Activated naive CD8-positive, alpha-beta T cell treated with anti-CD3 and anti-CD28 coated beads, Interleukin-2, amount 50 U/mL, for 16 hours (primary cell): ENCODE measurements at places on chromosomes 1 and 21.

DNA sequence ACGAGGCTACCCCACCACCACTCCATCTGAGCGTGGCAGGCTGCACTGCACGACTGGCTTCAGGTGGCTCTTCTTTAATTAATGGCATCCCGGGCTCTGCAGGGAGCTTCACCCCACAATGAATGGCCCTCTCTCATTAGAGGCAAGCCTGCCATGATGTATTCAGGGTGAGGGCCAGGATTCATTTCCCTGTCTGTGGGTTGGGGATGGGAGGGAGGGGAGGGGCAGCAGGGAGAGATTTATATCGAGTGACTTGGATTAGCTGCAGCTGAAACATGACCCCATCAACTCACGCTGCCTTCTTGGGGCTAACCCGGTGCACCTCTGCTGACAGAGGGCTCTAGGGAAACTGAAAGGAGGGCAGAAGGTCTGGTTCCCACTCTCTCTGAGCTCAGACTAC, 54.2 kb downstream of the ERI3 start:
- DNase-seq = no peak

DNA sequence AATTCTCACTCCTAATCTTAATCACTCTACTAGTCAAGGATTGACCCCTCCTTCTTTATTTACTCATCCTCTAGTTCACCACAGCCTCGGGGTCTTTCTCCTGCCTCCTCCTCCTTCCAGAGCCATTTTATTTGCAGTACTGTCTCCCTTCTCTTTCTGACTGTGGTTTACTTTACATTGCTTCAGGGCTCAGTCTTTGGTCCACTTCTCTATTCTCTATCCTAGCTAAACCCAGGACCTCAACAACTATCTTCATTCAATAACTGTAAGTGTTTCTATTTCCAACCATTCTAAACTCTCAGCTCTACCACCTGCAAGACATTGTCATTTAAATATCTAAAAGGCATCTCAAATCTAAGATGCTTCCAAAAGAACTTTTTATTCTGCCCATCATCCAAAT, 493.8 kb downstream of the TTLL7 start:
- no peak for DNase-seq

- no peak for DNase-seq
These were observed 60.4 kb downstream of the MRPS6 start for GRCh38 chr21:34133802-34134201.

DNA sequence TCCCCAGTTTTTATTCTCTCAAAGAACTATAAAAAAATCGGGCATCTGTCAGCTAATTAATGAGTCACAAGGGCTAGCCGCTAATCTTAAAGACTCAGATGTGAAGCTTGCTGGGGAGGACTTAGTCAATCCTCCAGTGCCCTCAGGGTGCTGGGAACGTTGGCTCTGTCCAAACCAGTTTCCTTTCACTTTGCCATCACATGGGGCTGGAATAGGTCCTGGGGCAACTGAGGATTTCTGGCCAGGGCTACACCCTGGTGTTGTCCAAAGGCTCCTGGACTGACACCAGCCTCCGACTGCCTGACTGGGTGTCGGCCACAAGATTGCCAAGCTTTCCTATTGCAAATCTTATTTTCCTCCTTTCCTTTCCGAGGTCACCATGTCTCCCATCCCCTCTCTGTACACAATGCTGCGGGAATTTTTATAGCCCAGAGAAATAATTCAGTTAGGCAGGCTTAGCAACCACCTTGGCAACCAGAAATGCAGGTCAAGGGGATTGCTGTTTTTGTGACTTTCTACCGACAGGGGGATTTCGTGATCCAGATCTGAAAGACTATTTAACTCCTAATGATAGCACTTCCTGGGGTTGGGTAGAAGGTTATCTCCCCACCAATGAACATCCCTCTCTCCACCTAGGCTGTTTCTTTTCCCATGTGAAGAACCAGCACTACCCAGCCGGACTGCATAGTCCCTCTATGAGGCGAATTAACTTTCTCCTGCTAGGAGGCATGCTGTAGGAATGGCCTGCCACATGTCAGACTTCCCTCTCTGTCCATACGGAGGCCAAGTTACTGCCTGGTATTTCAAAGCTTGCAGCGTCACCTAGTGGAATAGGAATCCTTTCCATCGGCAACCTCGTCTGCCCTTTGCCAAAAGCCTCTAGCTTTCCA, 29.9 kb upstream of the CTBS start:
- no peak for DNase-seq

DNA sequence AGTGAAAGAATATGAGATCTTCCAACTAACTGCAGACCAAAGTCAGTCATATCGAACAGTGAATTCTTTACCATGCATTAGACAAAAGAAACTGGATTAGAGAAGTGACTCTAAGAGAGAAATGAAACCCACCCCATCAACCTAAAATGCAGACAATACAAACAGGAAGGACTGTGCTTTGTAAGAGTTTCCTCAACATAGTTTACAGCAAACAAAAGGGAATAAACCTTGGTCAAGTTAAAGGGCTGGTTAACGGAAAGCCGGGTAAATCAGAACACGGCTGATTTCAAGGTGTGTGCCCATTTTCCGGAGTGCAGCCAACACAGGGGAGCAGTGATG, 39.2 kb downstream of the SIPA1L2 start:
- no peak for DNase-seq

DNA sequence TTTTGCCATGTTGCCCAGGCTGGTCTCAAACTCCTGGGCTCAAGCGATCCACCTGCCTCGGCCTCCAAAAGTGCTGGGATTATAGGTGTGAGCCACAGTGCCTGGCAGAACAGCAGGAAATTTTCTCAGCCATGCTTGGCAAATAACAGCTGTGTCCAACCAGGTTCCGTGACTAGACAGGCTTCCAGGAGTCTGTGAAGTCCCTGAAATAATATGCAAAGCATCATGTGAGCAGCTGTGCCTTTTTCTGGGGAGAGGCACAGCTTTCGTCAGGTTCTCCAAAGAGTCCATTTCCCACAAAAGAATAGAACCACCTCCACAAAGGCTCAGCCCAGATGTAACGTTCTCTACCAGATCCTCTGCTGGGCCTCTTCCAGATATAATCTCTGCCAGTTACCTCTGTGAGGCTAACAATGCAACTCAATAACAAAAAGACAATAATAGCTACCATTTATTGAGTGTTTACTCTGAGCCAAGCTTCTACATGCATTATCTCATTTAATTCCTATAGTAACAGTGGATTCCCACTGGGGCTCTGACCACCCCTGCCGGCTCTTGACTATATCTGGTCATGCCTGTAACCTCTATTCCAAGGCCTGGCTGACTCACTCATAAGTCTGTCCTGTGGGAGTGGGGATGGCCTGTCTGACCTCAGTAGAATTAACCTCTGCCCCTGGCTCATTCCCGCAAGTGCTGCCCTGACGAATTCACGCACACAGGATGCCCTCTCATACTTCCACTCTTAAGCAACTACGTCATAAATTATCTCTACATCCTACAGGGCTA, 4.0 kb upstream of the NKAIN1 start:
- no peak for DNase-seq

GRCh38 chr1:33880305-33880704, 16.4 kb downstream of the HMGB4 start:
- no peak for DNase-seq

DNA sequence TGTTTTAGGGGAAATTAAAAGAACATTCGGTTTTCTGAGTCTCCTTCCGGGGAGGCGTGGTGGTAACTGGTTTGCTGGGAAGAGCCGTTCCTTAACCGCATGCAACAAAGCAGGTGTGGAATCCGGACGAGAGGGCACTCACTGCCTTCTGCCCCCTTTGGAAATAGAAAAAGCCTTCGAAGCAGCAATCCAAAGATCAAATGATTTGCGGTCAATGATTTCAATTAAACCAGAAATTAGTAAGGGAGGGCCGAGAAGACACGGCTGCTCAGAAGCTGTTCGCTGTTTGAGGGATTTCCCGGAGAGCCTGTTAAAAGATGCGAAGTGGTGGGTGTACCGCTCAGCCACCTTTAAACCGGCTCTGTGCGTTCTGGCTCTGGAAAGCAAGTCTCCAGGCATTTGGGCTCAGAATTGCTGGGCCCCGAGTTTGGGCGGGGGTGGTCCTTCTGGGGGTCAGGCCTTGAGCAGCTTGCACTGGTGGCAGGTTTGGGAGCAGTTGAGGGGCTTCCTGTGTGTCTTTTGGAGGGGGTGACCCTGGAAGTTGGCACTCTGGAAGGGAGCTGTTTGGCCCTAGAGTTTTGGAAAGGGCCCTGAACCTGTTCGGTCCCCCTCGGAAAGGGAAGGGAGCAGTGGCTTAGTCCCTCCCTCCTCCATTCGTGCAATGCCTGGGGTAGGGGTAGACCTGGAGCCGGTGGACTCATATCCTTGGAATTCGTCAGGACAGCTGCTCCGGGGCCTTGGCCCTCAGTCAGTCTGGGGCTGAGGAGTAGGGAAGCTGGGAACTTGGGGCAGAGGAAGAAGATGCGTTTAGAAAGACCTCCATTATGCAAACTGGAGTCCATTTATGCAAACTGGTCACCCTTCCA, 3.1 kb downstream of the SIM2 start:
- no peak for DNase-seq

DNA sequence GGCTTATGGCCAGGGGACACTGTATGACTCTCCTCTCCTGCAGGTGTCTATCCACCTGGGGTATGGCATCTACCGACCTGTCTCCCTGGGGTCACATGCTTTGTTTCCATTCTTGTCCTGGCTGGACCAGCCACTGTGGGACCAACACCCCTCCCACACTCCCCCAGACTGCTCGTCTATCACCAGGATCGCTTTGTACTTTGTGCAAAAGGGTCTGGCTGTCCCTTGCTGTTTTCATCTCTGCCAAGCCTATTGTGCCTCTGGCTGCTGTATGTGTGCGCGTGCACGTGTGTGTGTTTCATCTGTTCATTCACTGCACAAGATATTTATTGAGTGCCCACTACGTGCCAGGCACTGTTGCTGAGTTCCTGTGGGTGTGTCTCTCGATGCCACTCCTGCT, 25.5 kb downstream of the ETNK2 start:
- DNase-seq = no peak

GRCh38 chr21:31195334-31196015, 148.6 kb downstream of the TIAM1 start:
- DNase-seq = no peak

DNA sequence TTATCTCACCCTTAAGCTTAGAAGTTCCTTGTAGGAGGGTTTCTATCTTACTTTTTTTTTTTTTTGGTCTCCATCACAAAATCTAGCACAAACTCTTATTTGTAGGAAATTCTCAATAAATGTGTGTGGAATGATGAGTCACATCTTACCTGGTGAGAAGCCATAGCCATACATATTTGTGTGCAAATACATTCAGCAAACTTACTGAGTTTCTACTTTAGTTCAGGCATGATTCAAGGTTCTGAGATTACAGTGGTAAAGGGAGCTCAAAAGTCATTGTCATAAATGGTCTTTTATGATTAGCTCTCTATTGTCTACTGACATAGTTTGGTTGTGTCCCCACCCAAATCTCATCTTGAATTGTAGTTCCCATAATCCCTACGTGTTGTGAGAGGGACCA, 193.1 kb upstream of the UBE2U start:
- no peak for DNase-seq

GRCh38 chr1:22654692-22655091, 1.7 kb downstream of the C1QB start:
- DNase-seq = no peak

- no peak for DNase-seq
These were observed 72.7 kb downstream of the SLC66A1 start for GRCh38 chr1:19384772-19385187.

GRCh38 chr1:29379443-29380073, 143.2 kb downstream of the PTPRU start:
- DNase-seq = no peak

- no peak for DNase-seq
These were observed 40.1 kb upstream of the TMPRSS15 start for GRCh38 chr21:18443701-18444100.

DNA sequence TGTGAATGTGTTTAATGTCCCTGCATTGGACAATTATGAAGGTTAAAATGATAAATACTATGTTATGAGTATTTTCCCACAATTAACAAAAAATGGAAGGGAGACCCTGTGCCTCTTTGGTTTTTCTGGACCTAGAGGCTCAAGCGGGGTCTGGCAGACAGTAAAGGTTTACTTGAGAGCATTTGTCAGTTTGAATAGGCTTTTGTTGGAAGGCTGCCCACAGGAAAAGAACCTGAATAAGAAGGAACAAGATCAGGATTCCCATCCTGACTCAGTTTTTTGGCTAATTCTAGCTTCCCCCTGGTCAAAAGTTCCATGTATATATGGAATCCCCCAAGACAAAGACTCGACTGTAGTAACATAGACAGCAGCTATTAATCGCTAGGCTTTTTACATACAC, 150.9 kb upstream of the JUN start:
- DNase-seq = no peak

GRCh38 chr1:170063109-170063826, 11.2 kb downstream of the KIFAP3 start:
- DNase-seq = no peak

GRCh38 chr1:226872437-226872836, 2.0 kb downstream of the PSEN2 start:
- no peak for DNase-seq

- no peak for DNase-seq
These were observed 71.5 kb upstream of the PTGFR start for GRCh38 chr1:78419309-78419708.

- DNase-seq = no peak
These were observed 13.9 kb downstream of the ATF3 start for GRCh38 chr1:212622467-212622866.

- no peak for DNase-seq
These were observed 36.6 kb downstream of the HUNK start for GRCh38 chr21:31909153-31910073.

GRCh38 chr1:51414811-51415210, 84.4 kb upstream of the TTC39A start:
- DNase-seq = no peak

DNA sequence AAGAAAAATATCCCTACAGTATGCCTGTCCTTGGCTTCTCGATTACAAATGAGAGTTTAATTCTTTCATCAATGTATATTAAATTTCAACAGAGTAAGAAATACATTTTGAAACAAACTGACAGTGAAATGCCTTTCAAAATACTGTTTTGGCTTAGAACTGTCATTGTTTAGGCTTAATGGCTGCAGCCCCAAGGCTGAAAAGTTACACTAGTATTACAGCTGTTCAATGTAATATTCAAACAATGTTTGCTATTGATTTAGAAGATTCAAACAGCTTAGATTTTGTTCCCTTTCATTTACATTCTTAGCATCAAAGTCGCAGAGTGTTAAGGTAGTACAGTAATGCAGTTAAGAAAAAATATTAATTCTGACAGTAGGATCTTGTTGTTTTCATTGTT, 882.9 kb upstream of the ADGRL2 start:
- no peak for DNase-seq

GRCh38 chr1:44239331-44239960, 26.2 kb downstream of the DMAP1 start:
- no peak for DNase-seq

- peak; percentile 58 for DNase-seq
These were observed 57.9 kb downstream of the FHAD1 start for GRCh38 chr1:15304708-15305467.

DNA sequence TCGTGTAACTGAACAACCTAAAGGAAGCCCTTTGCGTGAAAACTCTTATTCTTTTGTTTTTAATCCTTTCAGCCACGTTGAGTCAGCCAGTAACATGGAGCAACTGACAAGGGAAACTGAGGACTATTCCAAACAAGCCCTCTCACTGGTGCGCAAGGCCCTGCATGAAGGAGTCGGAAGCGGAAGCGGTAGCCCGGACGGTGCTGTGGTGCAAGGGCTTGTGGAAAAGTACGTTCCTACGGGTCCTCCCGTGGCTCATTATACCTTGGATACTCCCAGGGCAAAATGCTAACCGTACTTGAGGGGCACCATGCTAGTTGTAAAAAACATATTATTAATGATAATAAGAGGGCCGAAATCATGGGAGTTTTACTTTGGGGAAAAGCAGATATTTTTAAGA, 49.4 kb downstream of the LAMC2 start:
- DNase-seq = no peak

GRCh38 chr1:117523111-117523510, 82.7 kb upstream of the TENT5C start:
- DNase-seq = no peak
